ENCODE measurements at places on chromosomes 13 and 19.

- DNase-seq: no peak
Observed at GRCh38 chr13:99004978-99005377, 27.1 kb upstream of the DOCK9 start.

- no peak for DNase-seq
Observed at GRCh38 chr19:10044390-10044789, 31.1 kb downstream of the RDH8 start.

- no peak for DNase-seq
Observed at GRCh38 chr13:30715837-30716236, 19.5 kb upstream of the ALOX5AP start.

DNA sequence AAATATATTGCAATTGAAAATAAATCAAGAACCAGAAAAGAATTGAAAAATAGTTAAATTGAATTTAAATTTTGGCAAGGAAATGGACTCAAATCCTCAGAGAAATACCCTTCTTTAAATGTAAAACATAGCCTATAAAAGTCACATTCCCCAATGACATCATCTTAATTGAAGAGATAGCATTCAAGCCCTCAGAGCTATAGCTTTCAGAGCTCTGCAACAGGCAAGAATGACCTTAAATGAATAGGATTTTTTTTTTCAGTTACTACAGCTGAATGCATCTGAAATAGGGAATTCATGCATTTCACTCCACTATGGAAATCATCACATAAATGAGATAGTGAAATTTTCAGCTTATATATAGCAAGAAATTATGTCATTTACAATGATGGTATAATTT is 1049.0 kb downstream of the OLFM4 start:
- no peak for DNase-seq

GRCh38 chr19:5690955-5691821 is 1.1 kb downstream of the RPL36 start:
- DNase-seq: peak; percentile 54

DNA sequence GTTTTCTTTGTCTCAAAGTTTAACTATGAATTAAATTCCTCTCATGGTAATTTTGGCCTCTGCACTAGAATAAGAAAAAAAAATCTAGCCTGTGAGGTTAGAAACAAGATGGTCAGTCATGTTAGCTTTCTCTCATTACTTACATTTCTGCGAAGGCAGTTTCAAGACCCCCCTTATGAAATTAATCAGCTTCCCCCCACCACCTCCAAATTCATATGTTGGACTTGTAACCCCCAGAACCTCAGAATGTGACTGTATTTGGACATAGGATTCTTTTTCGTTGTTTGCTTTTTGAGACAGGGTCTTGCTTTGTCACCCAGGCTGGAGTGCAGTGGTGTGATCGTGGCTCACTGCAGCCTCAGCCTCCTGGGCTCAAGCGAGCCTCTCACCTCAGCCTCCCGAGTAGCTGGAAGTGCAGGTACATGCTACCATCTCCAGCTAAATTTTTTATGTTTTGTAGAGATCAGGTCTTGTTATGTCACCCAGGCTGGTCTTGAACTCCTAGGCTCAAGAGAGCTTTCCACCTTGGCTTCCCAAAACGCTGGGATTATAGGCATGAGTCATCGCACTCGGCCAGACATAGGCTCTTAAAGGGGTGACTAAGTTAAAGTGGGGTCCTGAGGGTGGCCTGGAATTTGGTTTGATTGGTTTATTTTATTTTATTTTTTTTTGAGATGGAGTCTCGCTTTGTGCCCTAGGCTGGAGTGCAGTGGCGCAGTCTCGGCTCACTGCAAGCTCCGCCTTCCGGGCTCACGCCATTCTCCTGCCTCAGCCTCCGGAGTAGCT is 1.4 kb downstream of the PLA2G4C start:
- no peak for DNase-seq

- DNase-seq: no peak
Observed at GRCh38 chr13:34469196-34469986, 472.7 kb upstream of the NBEA start.

GRCh38 chr13:29562786-29563438 is 32.6 kb downstream of the SLC7A1 start:
- no peak for DNase-seq

DNA sequence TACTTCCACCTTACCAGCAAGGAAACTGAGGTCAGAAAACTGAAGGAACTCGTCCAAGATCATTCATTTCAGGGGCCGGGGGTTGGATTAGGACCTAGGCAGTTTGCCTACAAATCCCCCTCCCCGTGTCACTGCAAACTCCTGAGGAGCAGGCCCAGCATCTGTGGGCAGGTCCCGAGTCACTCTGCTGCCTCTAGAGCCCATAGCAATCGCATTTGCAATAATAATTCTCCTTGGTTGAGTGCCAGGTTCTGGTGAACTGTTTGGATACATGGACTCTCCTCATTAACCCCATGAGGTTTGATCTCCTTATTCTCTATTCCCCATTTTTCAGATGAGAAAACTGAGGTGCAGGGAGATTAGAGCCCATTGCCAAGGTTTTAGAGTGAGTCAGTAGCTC is 903 bp downstream of the PIN1 start:
- DNase-seq: peak; percentile 16

DNA sequence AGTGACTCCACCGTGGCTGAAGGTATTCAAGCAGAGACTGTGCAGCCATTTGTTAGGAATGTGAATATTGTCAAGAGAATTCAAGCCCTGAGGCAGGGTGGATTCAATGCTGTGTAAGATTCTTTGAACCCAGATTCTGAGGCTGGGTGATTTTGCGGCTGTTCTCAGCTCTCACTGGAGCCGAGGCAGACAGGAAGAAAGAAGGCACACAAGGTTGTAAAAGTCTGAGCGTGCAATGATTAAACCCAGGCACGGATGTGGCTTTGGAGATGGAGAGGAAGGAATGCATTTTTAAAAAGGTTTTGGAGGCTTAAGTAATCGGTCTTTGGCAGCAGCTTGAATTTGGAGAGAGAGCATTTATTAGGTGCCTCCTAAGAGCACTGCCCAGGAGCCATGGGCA is 187.9 kb downstream of the KATNAL1 start:
- no peak for DNase-seq

DNA sequence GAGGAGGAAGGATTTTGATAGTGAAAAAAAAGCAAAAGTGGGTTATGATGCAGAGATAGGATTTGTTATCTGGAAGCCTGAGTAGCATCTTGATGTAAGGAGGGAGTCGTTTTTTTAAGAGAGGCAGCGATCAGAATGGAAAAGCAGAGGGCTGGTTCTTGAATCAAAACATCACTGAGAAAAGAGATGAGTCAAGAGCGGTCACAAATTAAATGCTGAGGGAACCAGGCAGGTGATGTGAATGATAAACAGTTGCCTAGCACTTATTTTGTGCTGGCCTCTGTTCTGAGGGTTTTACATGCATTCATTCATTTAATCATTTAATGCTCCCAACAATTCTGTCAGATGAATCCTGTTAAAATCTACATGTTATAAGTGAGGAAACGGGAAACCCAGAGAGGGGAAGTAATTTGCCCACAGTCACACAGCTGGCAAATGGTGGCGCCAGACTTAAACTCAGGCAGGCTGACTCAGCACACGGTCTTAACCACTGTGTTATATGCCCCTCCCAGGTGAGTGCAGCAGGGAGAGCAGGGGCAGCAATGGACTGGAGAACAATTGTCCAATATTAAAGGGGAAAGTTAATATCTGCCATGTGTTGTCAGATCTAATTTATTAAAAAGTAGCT is 21.4 kb downstream of the SIGLECL1 start:
- DNase-seq: no peak

- DNase-seq: no peak
Observed at GRCh38 chr13:81713201-81713600, 1372.3 kb upstream of the SPRY2 start.

- DNase-seq: no peak
Observed at GRCh38 chr19:37333457-37333856, 37.4 kb upstream of the ZNF527 start.

- DNase-seq: no peak
Observed at GRCh38 chr19:29569038-29569911, 36.8 kb upstream of the POP4 start.

DNA sequence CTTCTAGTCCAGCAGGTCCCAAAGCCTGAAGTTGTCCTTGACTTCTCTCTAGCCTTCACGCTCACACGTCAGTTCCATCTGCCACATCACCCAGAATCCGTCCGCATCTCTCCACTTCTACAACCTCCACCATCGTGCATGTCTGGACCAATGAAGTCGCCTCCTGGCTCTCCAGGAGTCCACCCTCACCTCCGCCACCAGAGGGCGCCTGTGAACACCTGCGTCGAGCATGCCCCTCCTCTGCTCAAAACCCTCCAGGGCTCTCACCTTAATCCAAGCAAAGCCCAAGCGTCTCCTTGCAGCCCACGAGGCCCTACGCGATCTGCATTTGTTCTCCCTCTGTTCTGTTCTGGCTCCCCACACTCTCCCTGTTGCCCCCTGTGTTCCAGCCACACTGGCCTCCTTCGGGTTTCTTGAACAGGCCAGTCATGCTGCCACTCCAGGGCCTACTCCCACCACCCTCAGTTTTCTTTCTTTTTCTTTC is 3.7 kb downstream of the USHBP1 start:
- peak; percentile 67 for DNase-seq

DNA sequence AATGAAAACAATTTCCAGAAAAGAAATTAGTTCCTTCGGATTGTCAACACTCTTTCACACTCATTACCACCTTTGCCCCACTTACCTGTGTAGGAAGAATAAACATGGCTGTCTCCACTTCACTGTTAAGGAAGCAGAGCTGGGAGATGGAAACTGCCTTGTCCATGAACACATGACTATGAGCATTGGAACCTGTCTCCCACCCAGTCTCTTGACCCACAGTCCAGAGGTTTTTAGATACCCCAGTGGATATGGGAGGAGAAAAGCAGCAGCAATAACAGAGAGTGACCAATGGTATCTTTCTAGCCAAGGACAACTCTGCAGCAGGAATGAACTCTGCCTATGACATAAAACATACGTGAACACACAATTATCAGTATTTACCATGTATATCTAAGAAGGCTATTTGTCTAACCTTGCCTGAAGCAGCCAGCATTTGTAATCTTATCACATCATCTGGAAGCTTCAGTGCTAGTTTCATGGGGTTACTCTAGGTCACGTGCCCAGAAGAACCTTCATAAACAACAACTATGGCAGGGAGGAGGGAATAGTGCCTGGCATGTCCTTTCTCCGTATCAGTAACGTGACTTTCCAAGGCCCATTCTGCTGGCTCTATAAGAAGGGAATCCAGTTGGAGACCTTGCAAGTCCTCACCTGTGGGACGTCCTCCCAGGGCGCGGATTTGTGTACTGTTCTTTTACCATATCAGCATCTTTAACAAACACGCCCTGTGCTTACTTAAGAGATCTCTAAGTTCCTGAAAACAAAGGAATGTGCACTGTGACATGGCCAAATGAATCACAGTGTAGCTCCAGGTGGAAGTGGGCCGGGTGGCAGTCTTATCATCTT is 221.8 kb upstream of the UBL3 start:
- DNase-seq: no peak

GRCh38 chr19:1466461-1467214 is 12.4 kb downstream of the C19orf25 start:
- no peak for DNase-seq

DNA sequence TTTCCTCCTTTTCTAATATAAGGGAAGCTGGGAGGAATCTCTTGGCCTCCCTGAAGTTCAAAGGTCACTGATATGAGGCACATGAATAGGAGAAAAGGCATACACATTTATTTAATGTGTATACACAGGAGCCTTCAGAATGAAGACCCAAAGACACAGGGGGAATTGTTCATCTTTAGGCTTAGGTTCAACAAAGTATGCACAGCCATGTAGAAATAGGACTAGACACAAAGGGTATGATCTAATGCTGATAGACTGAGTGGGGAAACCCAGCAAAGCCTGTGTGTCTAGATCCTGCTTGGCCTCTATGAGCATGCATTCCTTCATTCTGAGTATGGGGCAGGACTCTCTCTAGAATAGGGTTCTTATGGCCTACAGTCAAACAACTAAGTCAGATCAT is 177.1 kb upstream of the RFC3 start:
- DNase-seq: no peak

- no peak for DNase-seq
Observed at GRCh38 chr19:32876919-32877285, 7.3 kb upstream of the SLC7A9 start.

GRCh38 chr13:101978552-101979315 is 423.1 kb downstream of the FGF14 start:
- DNase-seq: peak; percentile 8

DNA sequence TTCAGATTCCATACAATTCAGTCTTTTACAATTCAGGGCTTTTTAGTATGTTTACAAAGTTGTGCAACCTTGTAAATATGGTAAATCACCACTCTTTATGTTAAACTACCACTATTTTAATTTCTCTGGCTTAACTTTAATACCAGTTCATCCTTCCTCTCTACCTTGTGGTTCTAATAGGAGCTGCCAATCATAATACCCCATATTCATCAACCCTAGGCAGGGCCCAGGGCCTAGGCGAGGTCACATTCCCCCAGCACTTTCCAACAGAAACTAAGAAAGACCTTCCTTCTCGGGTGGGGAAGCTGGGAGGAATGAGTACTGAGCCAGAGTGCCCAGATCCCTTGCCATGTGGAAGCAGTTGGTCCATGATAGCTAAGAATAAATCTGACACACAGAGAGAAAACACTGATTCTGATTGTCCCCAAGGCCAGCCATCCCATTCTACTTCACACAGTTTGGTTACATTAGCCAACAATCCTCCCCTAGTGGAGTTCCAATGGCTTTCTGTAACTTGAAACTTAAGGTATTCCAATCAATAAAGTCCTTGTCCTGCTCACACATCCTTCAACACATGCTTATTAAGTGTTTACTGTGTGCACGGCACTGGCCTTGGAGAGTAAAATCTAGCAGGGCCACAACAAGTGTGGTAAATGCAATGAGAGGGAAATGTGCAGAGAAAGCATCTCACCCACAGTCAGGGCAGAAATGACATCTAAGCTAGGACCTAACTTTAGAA is 76.8 kb downstream of the NUFIP1 start:
- DNase-seq: no peak

- no peak for DNase-seq
Observed at GRCh38 chr19:5814852-5815246, 10.0 kb downstream of the NRTN start.

GRCh38 chr13:40217675-40218074 is 448.8 kb downstream of the FOXO1 start:
- DNase-seq: no peak

DNA sequence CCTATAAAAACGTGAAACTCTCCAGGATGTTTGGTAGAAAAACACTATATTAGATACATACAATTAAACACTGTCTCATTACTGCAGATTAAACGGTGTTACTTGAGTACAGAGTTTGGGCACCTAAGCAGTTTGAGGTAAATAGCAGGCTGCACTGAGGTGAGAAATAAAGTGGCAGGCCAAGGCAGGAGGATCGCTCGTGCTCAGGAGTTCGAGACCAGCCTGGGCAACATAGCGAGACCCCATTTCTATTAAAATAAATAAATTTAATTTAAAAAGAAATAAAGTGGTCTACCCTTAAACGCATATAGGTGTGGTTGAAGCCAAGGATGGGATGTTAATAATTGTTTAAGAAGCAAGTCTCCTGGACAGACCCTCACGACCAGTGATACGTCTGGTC is 1.2 kb downstream of the PSPC1 start:
- no peak for DNase-seq
